ENCODE measurements at places on chromosomes 3 and 15.

DNA sequence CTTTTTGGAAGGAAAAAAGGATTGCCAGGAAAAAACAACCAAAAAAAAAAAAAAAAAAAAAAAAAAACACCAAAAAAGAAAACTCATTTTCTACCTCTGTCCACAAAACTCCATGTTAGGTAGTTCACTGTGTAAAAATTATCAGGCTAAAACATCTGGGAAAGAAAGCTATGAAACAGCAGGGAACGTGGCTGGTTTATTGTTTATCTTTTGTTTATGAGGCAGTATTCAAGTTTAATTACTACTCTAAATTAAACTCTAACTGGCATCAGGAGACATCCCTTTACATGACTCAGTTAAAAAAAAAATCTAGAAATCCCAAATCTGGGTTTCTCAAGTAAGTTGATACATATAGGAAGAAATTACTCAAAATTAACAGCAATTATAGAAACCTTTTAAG is 21.8 kb downstream of the MEIS2 start:
- DNase-seq = no peak

DNA sequence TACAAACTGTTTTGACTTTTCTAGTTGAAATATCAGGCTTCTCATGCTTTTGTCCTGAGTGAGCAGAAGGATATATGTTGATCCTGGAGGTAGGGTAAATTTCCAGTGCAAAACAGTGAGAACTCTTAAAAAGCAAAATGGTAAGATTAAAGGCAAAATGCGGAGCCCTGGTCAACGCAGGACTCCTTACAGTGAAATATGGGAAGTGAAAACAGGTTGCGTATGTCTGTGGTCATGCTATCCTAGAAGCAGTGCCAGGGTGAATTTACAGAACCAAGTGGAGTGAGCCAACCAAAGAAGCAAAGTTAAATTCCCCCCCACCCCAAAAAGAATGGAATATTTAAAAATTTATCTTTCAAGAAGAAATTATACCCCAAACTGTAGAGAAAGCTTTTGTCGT is 256.4 kb downstream of the NR2F2 start:
- no peak for DNase-seq

- no peak for DNase-seq
Observed at GRCh38 chr15:68113273-68113672, 59.2 kb downstream of the PIAS1 start.

DNA sequence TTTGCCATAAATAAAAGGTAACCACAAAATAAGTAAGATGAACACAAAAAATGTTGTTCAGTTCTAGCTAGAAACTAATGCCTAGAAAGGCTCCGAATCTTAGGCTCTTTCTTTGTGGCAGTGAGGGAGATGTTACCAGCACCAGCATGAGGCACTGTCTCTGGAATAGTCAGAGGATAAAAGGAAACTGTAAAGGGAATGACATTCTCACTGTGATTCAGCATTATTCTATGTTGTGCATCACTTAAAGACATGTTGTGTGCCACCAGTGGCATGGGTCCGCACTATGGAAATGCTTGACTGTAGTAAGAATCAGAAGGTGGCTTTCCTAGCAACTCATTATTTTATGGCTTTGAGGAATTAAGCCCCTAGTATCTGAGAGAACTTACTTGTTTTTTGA is 70.8 kb downstream of the SEC22A start:
- no peak for DNase-seq

GRCh38 chr3:180085122-180085710 is 48.5 kb upstream of the PEX5L start:
- DNase-seq = no peak

GRCh38 chr15:38905632-38906031 is 341.0 kb upstream of the RASGRP1 start:
- DNase-seq = no peak

DNA sequence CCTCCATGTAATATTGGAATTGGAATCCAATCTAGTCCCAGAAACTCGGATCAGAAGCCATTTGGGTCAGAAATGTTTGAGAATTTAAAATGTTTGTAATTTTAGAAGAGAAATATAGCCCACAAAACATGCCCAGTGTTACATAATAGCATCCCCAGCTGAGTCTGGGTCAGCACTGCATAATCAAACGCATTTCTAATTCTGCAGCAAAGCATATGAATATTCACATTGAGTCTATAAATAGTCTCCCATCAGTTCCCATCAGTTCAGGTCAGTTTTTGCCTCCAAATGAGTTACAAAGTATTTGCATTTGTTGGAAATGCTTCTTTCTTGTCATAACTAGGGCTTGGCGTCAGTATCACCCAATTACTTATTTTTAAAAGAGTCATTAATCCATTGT is 383.1 kb downstream of the IL5RA start:
- no peak for DNase-seq

- DNase-seq = no peak
Observed at GRCh38 chr3:136465296-136465695, 215.2 kb downstream of the PCCB start.

GRCh38 chr3:8336456-8336855 is 165.2 kb upstream of the LMCD1 start:
- DNase-seq = no peak
